ENCODE measurements at places on chromosomes 13 and 19.

GRCh38 chr19:14405380-14405757 is 13.8 kb downstream of the DDX39A start:
- DNase-seq = no peak

- no peak for DNase-seq
Observed at GRCh38 chr19:485583-486236, 10.6 kb upstream of the MADCAM1 start.

GRCh38 chr19:11848594-11849469 is at the start of gene ZNF439:
Gene ZNF439 (plus strand): TSS chr19:11848726. CDS start chr19:11848868, 142 bp downstream.
- peak; percentile 81 for DNase-seq

GRCh38 chr13:97386801-97387484 is 47.0 kb upstream of the RAP2A start:
- DNase-seq = peak; percentile 15

- no peak for DNase-seq
Observed at GRCh38 chr13:45448965-45449559, 15.7 kb upstream of the COG3 start.

- no peak for DNase-seq
Observed at GRCh38 chr13:46114613-46115012, 9.8 kb upstream of the CPB2 start.

GRCh38 chr19:9323557-9323918 is 441 bp upstream of the ZNF559 start:
- DNase-seq = peak; percentile 85

DNA sequence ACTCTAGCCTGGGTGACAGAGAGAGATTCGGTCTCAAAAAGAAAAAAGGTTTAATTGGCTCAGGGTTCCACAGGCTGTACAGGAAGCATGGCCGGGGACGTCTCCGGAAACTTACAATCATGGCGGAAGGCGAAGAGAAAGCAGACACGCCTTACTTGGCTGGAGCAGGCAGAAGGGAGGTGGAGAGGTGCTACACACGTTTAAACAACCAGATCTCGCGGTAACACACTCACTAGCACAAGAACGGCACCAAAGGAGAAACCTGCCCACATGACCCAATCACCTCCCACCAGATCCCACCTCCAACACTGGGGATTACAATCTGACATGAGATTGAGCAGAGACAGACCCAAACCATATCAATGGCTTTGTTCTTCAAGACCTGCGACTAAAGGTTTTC is 12.8 kb downstream of the CASP14 start:
- no peak for DNase-seq

- no peak for DNase-seq
Observed at GRCh38 chr13:112991609-112992008, 22.6 kb downstream of the MCF2L start.
